ENCODE measurements at places on chromosomes 5 and 9.

- peak; percentile 72 for DNase-seq
Observed at GRCh38 chr9:133368249-133368881, 7.5 kb downstream of the SURF4 start.

DNA sequence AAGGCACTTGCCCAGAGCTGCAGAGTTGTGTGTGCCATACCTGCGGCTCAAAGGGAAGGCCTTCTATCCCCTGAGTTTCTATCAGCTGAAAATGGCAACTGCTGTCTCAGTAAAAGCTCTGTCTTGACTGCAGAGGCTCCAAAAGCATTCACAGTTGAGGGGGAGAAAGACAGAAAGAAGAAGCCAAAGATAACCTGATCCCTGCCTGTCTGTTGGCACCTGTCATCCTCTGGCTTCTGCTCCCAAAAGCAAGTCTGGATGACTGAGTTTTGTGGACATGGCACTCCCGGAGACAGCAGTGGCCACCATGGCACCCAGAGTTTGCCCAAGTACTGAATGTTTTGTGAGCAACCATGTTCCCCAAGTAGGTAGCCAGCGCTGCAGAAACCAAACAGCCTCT lies 176.6 kb downstream of the NR3C1 start:
- no peak for DNase-seq

DNA sequence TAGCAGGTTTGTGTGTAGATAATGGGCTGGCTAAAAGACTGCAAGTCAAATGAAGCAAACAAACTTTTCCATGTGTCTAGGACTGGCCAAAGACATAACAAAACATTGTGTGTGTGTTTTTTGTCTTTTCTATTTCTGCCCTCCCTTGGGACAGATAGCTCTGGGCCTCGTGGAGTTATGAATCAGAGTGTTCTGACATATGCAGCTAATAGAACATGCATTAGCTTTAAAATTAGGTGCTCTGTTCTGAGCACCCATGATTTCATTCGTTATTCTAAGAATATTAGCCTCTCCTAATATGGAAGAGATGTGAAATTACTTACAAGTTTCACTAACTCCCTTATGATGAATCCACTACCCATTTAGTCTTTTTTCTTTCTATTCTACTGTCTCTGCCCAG lies 367.3 kb upstream of the PAPPA start:
- DNase-seq: no peak

GRCh38 chr9:133437753-133438531 lies 15.8 kb downstream of the ADAMTS13 start:
- DNase-seq: no peak

GRCh38 chr9:31248156-31248555 lies 1136.3 kb upstream of the ACO1 start:
- DNase-seq: no peak
